ENCODE measurements at places on chromosomes 3 and 15.

DNA sequence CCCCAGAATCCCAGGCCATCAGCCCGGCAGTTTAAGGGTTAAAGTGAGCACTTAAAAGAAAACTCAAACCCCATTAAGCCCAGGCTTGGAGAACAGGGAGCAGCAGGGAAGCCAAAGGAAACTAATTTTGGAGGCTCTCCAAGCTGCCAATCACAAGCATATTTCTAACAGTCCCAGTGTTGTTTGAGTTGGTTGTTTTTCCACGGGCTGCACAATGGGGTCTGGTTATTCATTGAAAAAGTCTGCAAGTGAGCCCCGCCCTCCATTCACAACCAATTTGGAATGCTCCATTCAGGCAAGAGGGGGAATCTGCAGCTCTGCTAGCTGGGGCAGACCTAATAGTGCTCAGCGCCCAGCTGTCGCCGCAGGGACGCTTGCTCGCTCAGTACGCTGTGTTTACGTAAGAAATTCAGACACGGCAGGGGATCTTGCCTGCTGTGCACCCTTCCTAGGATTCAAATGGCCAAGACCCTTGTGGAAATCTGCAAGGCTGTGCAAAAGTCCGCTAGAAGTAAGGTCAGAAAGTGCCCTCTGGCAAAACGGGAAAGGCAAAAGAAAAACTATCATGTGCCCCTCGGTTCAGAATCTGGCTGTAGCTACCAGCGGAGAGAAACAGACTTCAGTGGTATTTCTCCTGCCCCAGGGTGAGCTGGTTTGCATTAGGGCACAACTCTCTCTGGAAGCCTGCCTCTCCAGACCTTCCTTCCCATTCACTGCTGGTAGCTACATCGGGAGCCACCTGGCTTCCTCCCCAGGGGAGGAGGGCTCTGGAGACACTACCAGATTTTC is 11.0 kb downstream of the ETV5 start:
- DNase-seq, result peak; percentile 9

DNA sequence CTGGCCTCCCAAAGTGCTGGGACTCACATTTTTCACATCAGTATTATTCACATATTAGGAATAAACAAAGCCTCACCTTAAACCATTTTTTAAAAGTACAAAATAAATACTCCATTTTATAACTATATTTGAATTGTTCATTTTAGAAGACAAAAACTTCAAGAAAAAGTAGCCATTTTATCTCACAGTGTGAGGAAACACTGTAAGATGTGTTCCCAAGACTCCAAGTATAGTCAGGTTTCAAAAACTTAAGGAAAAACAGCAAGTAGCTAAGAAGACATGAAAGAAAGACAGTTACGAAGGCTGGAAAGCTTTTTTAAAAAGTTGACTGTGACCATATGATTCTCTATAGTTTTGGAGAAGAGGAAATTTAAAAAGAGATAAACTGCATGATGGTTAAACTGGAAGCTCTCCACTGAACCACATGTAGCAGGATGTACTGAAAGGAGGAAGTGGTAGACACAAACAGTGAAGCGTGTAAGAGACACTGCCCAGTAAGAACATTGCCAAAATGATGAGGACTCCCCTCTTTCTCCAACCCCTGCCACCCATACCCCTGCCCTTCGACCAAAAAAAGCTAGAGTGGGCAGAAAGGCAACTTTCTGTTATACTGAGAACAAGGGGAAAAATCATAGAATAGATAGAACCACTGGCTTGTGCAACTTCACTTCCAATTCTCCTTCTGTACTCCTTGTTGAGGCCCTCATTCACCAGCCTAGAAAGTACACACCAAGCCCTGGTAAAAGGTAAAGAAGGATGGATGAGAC is 6.2 kb upstream of the TMF1 start:
- no peak for DNase-seq

GRCh38 chr3:153245661-153246060 is 83.6 kb downstream of the RAP2B start:
- no peak for DNase-seq

- DNase-seq, result no peak
Observed at GRCh38 chr3:194871864-194872668, 186.4 kb downstream of the FAM43A start.

DNA sequence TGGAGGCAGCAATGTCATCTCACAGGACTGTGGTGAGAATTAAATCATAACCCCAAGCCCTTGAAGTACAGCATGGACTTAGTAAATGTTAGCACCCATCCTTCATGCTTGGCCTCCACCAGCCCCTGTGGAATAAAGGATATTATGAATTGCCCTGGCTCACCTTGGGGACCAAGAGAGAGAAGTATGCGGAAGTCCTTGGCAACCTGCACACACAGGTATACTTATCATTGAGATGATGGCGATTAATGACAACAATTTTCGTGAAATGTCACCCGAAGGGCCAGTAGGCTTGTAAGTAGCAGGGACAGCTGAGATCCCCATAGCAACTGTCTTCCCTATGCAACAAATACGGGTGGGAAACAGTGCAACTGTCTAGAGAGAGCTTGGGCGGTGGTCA is 102.0 kb downstream of the FAM43A start:
- DNase-seq, result no peak

- no peak for DNase-seq
Observed at GRCh38 chr3:62229908-62230307, 143.4 kb downstream of the FEZF2 start.

Data from DMS79 (cell line).